Fibroblast of the aortic adventitia (primary cell): ENCODE measurements at places on chromosomes 16 and 17.

DNA sequence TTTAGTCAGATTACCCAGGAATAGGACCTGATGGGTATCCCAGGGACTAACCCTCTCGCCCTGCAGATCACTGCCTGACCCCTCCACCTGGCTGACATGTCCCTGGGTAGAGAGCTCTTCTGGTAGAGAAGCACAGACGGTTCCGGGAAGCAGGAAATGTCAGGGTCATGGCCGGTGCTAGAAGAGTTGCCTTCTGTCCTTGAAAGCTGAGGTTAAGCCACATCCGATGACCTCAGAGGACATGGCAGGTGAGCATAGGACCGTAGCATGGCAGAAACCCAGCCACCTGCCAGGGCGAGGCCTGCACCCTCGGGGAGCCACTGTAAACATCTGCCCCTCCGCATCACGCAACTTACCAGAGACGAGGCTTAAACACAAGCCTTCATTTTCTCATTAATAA, 483.7 kb downstream of the SOX9 start:
- DNase-seq: no peak

DNA sequence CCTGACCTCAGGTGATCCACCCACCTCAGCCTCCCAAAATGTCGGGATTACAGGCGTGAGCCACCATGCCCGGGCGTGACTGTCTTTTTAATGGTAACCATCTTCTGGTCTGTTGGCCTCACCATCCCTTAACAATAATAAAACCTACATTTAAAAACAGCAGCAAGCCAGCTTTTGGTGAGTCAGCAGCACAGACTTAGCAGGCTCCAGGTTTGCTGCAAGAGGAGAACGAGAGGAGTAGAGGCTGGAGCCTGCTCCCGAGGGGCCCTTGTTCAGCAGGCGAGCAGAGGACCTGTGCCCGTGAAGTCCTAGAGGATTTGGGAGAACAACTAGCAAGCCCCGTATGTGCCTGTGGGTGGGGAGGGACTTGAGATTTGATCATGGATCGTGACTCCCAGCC, 35.7 kb downstream of the MYH13 start:
- DNase-seq: no peak

DNA sequence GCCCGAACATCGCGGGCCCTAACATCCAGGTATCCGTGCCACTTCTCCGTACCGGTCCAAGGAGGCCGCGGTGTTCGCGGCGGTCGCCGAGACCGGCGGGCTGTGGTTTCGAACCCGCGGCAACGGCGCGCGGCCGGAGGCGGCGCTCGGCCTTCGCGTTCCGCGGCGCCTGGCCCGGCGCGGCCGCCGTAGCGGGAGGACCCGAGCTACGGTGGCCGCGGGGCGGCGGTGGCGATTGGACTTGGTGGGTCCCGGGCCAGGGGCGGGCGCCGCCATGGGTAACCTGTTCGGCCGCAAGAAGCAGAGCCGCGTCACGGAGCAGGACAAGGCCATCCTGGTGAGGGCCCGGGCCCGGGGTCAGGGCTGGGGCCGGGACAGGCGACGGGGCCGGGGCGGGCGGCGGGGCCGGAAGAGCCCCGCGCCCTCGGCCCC, at the start of gene CHMP6:
Gene CHMP6 (plus strand): TSS at position 197 of the 432 bp plus-strand sequence. CDS start 78 bp downstream, at position 275.
- DNase-seq: peak; percentile 67

DNA sequence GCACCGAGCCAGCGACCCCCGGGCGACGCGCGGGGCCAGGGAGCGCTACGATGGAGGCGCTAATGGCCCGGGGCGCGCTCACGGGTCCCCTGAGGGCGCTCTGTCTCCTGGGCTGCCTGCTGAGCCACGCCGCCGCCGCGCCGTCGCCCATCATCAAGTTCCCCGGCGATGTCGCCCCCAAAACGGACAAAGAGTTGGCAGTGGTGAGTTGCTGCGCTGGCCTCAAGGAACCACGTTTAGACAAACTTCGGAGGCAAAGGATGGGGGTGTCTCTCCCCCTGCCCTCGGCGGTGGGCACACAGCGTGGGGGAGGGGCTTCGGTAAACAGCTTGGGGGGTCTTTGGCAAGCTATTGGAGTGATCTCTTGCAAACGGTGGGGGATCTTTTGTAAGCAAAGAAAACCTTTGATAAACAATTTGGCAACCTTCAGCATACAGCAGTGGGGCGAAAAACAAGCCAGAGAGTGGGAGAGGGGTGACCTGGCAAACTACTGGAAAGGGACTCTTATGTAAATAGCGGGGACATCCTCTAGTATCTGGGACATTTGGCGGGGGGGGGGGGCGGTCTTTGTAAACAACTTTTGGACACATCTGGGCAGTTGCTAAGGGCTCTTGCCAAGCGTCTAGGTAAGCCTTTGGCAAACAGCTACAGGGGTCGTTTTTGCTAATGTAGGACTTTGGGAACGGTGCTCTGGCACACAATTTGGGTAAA, 587 bp downstream of the MMP2 start:
- DNase-seq: no peak

- DNase-seq: no peak
Observed at GRCh38 chr17:56762144-56762543, 71.6 kb downstream of the C17orf67 start.

GRCh38 chr17:29449865-29450671, 59.9 kb downstream of the TAOK1 start:
- no peak for DNase-seq

DNA sequence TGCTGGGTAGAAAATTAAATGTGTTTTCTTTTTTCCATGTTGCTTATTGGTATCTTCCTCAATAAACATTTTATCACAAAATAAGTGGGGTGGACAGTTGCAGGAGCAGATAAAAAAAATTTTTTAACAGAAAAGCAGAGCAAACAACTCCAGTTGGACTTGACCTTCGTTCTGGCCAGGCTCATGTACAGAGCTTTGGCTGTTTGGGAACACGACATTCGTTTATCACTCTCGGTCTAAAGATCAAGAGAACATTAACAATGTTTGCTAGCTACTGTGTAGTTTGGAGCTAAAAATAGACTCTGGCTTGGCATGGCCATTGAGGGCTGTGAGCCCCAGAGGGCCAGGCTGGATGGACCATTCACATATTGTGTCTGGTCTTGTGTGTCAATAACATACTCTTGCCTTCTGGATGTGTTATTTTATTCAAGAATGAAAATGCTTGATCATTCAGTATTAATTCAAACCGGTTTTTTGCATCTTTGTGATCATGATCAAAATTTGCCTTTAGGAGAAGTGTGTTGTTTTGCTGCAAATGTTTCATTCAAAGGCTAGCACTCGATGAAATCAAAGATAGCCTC, 56.6 kb downstream of the TMEM186 start:
- DNase-seq: no peak

DNA sequence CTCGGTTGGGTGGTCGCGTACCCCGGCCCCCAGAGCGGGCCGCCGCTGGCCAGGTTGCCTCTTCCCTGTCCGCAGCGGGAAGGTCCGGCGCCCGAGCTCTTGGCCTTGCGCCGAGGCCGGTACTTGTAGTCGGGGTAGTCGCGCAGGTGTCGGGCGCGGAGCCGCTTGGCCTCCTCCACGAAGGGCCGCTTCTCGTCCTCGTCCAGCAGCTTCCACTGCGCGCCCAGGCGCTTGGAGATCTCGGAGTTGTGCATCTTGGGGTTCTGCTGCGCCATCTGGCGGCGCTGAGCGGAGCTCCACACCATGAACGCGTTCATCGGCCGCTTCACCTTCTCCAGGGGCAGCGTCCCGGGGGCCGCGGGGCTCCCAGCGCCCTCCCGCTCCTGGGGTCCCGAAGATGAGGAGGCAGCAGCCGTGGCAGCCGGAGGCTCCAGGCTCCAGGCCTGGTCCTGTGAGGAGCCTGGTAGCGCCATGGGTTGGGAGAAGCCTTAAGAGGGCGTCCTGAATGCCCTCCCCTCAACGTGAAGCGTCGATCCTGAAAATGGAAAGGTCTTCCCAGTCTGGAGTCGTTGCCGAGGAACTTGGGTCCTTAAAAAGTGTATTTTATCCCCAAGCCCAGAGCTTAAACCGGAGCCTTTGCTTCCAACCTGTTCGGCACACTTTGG, 558 bp downstream of the SOX15 start:
- peak; percentile 88 for DNase-seq

DNA sequence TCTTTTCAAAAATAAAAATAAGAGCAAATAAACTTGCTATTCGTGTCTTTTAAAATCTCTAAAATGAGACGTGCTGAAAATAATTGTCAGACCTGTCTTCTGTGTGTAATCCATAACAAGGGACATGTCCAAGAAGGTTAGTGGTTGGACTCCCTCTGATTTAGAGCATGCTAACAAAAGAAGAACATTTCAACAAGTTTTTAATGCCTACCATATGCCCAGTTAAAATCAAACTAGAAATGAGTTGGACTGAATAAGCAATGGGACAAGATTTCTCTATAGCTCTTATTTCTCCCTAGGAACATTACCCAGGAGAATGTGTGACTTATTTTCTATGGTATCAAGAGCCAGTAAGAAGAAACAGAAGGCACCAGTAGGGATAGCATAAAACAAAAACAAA, 689.7 kb upstream of the SOX9 start:
- DNase-seq: no peak

DNA sequence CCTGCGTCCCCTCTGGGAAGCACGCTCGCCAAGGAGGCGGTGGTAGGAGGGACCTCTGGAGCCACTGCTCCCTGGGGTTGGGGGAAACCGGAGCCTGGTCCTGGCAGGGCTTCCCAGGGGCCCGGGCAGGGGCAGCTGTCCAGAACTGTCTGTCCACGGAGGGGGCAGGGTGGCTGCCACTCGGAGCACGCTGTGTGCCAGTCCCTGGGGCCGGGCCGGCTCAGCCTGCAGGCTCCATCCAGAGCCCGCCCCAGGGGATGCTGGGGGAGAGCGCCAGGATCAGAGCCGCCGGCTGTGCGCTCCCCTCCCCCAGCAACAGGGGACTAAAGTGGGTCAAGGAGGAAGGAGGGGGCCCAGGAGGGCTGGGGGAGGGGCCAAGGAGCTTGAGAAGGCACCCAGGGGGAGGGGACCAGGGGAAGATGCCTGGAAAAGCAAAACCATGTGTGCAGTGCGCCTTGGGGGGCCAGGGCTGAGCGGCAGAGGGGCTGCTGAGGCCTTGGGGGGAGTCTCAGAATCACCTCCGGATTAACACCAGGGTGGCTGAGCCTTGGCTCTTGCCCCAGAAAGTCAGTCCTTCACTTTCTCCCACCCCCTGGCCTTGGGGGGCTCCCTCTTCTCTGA, 21.3 kb downstream of the ZNF423 start:
- DNase-seq: no peak

- peak; percentile 13 for DNase-seq
Observed at GRCh38 chr16:23155445-23156049, 6.3 kb upstream of the USP31 start.

DNA sequence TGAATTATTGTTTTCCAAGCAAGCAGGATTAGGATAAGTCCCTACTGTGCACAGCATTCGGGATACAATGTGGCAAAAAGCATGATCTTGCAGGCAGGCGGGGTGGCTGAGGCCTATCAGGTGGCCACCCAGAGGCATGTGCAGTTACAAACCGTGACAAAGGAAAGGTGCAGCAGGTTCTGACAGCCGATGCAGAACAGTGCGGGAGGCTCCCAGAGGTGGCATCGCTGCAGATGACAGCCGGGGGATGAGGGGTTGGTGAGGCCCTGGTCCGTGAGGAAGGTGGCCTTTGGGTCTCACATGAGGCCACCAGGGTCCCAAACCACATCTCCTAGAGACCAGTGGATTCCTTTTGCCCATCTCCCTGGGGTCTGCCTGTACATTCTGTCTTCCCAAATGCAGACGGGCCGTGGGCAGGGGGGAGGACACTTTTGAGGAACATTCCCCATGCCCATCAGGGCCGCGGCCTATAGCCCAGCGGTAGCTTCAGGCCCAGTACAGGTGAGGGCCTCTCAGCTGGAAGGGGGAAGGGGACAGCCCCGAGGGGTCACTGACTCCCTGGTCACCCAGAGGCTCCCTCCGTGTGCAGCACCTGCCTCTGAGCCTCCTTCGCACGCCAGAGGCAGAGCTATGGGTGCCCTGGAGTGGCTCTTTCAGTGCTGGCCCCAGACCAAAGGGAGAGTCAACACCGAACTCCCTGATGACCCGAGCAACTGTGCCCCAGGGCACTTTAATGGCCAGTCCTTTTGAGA, 85.1 kb downstream of the SOCS1 start:
- no peak for DNase-seq

DNA sequence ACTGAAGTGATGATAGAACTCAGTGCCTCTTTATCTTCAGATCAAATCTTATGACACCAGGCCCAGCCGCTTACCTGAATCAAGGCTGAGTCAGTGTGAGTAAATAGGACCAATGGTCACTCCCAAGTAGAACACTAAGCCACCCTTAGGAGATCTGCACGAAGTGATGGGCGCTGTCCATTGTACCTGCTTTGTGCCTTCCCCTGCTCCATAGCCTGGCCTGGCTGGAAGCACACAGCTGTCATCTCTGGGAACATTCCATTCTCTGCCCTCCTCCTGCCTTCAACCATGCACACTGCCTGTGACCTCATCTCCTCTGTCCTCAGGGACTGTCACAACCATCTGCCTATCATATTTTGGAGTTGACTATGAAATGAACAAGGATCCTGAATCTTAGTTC, 279.5 kb upstream of the ASIC2 start:
- no peak for DNase-seq

- DNase-seq: no peak
Observed at GRCh38 chr17:37054894-37055293, 106.1 kb downstream of the AATF start.

- DNase-seq: peak; percentile 22
Observed at GRCh38 chr17:79844869-79845600, 5.8 kb upstream of the CBX4 start.

- no peak for DNase-seq
Observed at GRCh38 chr16:4419402-4419959, 3.1 kb upstream of the CORO7 start.

- DNase-seq: no peak
Observed at GRCh38 chr17:29885031-29885640, 44.9 kb downstream of the SSH2 start.

GRCh38 chr16:85326794-85327181, 214.5 kb upstream of the CIBAR2 start:
- no peak for DNase-seq

GRCh38 chr16:52597772-52598483, 51.0 kb upstream of the TOX3 start:
- DNase-seq: no peak

GRCh38 chr17:32349854-32350665, at the start of gene ZNF207:
Gene ZNF207, plus strand, starts transcription at chr17:32350157. Its CDS starts 129 bp downstream, at chr17:32350286.
- DNase-seq: peak; percentile 97

DNA sequence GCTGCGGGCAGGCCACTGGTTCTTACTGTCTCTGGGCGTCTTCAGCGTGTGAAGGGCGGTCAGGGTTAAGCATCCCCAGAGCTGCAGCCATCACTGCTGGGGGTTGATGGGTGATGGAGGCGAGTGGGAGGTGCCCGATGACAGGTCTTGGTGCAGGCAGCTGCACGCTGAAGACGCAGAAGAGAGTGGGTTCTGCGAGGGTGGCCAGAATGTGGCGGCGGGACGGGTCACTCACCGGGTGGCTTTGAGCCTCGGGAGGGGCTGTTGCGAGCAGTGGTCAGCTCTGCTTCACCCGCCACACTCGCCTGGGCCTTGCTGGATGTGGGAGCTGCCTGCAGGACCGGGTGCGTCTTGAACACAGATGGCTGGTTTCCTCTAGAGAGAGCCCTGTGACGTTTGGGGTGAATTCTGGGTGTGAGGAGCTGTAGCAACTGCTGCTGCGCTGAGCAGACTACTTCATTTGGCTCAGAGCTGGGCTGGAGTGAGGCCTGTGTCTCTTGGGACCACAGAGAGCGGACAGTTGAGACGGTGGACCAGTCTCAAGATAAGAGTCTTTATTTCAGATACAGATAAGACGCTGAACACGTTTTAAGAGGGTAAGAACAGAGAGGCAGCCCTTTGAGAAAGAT, 44.6 kb upstream of the ZNF750 start:
- DNase-seq: peak; percentile 36

GRCh38 chr17:21282231-21282630, 2.3 kb upstream of the MAP2K3 start:
- DNase-seq: peak; percentile 98
